Dorsolateral prefrontal cortex (tissue), 122 donors: ENCODE measurements at places on chromosomes 2 and 18. TPM values are rescaled to one million over a fixed set of nuclear protein-coding genes. Genes with fewer than 3 reads are reported as not detected.

MROH2A gene
- not detected for total RNA-seq

LGALSL gene
- total RNA-seq, result 26.8 TPM

GAREM1 gene
- total RNA-seq, result 30.3 TPM

DNAH7 gene
- total RNA-seq, result 23.8 TPM

TBR1 gene
- total RNA-seq, result 106 TPM

ACVR1C gene
- 18.1 TPM for total RNA-seq

HTR2B gene
- not detected for total RNA-seq

CFAP221 gene
- 32.8 TPM for total RNA-seq

TUBA4B gene
- not detected for total RNA-seq

NR4A2 gene
- 11.6 TPM for total RNA-seq

EPB41L3 gene
- total RNA-seq, result 278 TPM

LONRF2 gene
- total RNA-seq, result 90.4 TPM

RAB12 gene
- total RNA-seq, result 64.8 TPM

SF3B6 gene
- total RNA-seq, result 48.2 TPM

TGFBRAP1 gene
- total RNA-seq, result 23.9 TPM

RABL2A gene
- 65.5 TPM for total RNA-seq

MRO gene
- 40.1 TPM for total RNA-seq

ADCYAP1 gene
- 29.2 TPM for total RNA-seq

KATNAL2 gene
- 17.6 TPM for total RNA-seq

PLB1 gene
- 8.8 TPM for total RNA-seq
